NCI-H2081 (cell line): ENCODE measurements at places on chromosomes 16 and 17.
A peak's percentile ranks its signal among the peaks of the same experiment; 100 is the strongest.

DNA sequence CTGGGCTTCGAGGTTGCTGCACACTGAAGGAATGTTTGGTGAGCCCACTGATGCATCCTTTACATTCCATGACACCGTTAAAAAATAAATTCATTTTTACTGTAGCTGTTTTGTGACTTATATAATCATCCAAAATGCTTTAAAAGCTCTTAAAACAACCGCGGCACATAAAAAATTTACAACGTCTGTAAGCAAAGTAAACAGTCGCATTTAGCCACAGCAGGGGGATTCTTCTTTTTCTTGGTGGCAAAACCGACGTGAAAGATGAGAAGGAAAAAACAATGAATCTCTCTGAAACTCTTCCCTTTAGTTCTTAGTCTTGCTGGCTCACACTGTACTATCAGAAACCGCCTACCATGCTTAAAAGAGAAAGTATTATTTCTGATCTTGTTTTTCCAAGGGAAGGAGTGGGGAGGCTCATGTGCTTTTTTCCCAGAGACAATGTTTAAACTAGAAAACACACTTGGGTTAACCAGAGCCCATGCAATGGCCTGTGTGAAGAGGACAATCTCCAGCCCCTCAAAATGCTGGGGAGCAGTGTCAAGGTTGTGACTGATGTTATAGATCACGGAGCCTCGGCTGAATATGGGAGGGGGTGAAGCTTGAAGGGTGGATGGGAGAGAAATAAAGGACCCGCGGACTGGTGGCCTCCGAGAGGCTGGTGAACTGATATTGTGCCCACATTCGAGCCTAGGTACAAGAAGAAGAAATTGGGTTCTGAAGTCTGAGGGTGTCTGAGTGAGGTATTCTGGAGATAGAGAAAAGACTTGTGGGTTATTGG, 91.1 kb downstream of the IRF8 start:
- no peak for DNase-seq

- DNase-seq = no peak
Measured at GRCh38 chr16:13307851-13308250, 406.5 kb downstream of the SHISA9 start.

GRCh38 chr16:46822270-46822669, 8.7 kb downstream of the C16orf87 start:
- no peak for DNase-seq

DNA sequence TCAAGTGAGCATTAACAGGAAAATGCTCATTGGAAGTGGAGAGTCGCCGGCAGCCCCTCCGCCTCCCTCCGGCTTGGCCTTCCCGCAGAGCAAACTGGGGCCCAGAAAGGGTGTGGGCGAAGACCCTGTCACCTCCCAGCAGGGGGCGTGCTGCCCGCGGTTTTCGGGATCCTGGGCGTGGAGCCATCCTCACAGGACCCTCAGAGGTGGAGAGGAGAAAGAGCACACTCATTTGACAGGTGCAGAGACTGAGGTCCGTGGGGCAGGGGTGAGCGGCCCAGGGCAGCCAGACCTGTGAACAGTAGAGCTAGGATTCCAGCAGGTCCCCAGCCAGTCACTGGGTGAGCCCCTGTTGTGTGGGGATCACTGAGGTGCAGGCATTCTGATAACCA, 1002.9 kb downstream of the KCNJ18 start:
- DNase-seq = no peak

DNA sequence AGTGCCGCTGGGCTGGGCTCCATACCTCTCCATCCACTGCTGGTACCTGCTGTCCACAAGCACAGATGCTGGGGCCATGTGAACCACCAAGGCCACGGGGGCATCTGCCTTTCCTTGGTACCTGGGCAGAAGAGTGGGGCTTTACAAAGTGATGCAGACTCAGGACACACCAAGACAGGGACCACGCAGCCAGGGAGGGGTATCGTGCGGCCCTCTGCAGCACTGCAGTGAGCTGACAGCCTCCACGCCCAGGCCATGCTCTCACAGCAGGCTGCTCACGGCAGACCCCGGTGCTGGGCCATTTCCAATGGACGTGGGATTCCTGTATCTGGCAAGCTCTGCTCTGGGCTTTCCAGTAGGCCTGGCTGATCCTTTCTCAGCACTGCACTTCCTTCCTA, 14.4 kb downstream of the ELAC2 start:
- DNase-seq = no peak

DNA sequence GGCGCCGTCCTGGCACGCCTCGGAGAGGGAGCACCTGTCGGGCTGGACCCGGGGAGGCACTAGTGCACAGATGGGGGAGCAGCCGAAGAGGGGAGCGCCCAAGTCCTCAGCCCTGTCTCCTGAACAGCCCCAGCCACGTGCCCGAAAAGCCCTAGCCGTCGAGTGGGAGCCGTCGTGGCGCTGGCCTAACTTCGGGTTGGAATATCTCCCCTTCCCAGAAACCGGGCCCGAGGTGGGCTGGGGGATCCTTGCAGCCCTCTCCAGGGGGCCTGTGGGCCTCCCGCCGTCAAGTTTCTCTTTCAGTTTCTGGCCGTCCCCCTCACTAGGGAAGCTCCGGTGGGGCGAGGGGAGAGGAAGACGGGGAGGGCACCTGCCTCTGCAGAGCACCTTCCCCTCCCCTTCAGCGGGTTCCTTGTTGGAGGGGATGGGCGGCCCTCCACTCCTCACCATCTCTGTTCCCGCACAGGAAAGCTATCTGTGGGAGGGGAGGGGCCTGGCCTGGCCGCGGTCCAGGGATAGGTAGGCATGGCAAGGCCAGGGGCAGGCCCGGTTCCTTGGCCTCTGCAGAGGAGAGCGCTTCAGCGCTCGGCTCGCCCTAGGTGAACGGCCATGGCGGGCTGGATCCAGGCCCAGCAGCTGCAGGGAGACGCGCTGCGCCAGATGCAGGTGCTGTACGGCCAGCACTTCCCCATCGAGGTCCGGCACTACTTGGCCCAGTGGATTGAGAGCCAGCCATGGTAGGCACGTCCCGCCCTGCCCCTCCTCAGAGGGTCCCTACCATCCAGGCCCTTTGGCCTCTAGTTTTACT, 709 bp downstream of the STAT5A start:
- DNase-seq = no peak

DNA sequence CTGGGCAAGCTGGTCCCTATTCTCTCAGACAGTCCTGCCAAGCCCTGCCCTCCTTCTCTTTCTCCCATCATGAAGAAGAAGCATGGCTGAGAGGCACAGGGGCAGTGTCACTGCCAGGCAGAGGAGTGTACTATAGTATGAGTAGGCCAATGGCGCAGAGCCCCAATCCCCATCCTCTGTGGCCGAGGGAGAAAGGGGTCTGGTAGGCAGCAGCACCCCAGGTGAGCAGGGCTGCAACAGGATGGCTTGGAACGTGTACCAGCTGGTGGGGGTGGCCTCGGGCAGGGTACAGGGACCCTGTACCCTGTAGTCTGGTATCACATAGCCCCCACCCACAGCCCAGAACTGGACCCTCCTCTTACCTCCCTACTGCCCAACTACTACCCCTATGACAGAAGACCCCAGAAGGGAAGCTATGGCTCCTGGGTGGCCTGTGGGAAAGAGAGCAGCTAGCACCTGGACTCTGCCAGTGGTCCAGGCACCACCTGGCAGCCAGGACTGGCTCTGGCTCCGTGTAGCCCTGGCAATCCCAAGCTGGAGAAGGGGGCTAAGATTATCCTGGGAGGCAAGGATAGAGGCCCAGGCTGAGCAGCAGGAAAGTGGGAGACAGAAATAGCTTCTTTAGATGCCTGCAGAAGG, 4.4 kb downstream of the SMARCD2 start:
- DNase-seq = no peak

- no peak for DNase-seq
Measured at GRCh38 chr16:66254751-66255150, 111.7 kb upstream of the CDH5 start.

DNA sequence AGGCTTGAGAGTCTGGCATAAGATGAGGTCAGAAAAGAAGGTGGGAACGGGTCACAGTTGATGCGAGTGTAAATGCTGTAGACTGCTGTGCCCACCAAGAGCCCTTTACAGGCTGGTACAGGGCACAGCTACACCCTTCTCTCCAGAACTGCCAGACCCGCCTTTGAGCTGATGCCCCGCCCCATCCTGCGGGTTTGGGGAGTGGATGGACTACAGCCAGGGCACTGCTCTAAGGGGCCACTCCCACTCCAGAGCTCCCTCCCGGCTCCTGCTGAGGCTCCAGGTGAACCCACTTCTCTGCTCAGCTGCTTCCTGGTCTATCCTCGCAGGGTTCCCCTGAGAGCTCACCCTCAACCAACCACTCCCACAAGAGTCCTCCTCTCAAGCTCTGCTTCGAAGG, 12.3 kb downstream of the MEIOB start:
- no peak for DNase-seq

DNA sequence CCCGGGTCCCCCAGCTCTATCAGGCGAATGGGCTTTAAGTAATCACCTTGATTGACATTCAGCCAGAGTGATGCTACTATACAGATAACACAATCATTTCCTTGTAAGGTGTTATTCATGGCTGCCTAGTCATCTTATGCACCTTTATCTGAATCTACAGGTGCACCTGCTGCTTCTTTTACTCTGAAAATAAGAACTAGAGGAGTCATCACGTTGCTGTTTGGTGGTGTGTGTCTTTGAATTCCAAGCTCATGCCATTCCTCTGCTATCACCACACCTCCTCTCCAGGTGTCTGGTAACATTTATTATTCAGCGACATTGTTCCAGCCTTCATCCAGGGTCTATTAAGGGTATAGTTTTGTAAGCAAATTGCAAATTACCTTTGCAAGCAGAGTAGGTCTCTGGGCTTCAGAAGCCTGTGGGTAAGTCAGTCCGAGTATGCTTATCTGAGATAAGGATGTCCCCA, 51.9 kb downstream of the NOS2 start:
- DNase-seq = no peak

- DNase-seq = no peak
Measured at GRCh38 chr17:39729280-39729851, 966 bp downstream of the MIEN1 start.

GRCh38 chr17:83182620-83183101, 103.3 kb downstream of the METRNL start:
- no peak for DNase-seq

- no peak for DNase-seq
Measured at GRCh38 chr16:71524566-71525553, 1.4 kb upstream of the CHST4 start.

DNA sequence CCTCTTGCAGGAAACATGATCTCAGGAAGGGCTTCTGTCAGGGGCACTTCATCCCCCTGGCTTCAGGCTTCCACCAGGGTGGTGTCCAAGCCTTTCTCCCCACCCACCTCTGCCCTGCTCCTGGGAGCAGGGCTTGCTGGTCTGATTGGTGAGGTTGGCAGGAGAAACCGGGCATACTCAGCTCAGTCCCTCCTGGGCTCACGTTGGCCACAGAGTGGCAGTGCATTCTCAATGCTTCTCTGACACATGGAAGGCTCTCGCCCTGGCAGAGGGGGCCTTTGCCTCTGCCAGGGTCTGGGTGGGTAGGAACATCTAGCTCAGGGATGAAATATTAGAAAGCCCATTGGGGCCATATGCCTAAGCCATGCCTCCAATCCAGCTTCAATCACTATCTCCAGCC, 142.8 kb downstream of the AXIN2 start:
- DNase-seq = no peak

- DNase-seq = peak; percentile 10
Measured at GRCh38 chr16:4081047-4081446, 35.2 kb downstream of the ADCY9 start.

GRCh38 chr17:653724-654123, 60.9 kb downstream of the VPS53 start:
- no peak for DNase-seq

- DNase-seq = no peak
Measured at GRCh38 chr17:17130077-17130844, 75.9 kb downstream of the PLD6 start.

- DNase-seq = peak; percentile 35
Measured at GRCh38 chr17:78001182-78001581, 42.7 kb downstream of the TNRC6C start.

GRCh38 chr17:66443606-66444005, 141.2 kb downstream of the PRKCA start:
- no peak for DNase-seq

- DNase-seq = no peak
Measured at GRCh38 chr17:16463358-16464302, 28.4 kb downstream of the LRRC75A start.

GRCh38 chr17:67525239-67526135, 148.4 kb downstream of the PITPNC1 start:
- peak; percentile 76 for DNase-seq

- DNase-seq = no peak
Measured at GRCh38 chr16:48971571-48972077, 310.0 kb downstream of the CBLN1 start.

GRCh38 chr16:85735225-85735635, 15.7 kb downstream of the C16orf74 start:
- DNase-seq = no peak

- DNase-seq = no peak
Measured at GRCh38 chr17:10775058-10775457, 28.8 kb downstream of the TMEM238L start.

DNA sequence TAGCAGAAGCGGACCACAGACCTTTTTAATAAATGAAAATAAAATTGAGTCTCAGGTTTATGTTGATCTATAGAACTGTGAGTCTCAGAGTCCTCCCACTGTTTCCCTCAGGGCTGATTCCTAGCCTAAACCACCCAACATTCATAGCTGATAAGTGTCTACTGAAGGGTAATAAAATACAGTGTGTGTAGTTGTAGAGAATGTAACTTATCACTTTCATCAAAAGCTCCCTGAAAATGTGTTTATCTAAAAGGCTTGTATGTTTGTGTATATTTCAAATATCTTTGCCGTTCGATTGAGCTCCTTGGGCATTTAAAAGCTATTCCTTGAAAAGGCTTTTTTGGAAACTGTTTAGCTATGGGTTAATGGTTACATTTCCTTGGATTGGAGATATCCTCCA, 740.3 kb upstream of the SOX9 start:
- DNase-seq = no peak

DNA sequence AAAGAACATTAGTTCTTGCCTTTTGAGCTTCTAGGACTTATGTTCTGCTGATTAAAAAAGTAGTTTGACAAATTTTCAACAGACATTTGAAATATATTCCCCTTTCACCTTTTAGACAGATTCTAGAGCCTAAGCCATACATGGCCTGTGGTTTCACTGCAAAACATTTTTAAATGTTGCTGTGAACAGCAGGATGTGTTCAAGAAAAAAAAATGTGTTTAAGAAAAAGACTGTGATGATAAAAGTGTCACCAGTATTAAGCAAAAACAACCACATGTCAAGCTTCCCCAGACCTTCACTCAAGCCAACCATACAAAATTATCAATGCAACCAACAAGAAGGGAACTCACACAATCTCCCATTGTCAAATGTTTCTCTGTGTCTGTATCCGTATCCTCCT, 103.5 kb downstream of the SYCE1L start:
- DNase-seq = no peak

GRCh38 chr16:22030087-22030812, 22.3 kb downstream of the MOSMO start:
- no peak for DNase-seq
